ENCODE measurements at places on chromosomes 1 and 21. TPM values are rescaled to one million over a fixed set of nuclear protein-coding genes. Genes with fewer than 3 reads are reported as not detected.

GRCh38 chr1:87872692-87873091, 544.0 kb downstream of the LMO4 start:
- no peak for DNase-seq

DNA sequence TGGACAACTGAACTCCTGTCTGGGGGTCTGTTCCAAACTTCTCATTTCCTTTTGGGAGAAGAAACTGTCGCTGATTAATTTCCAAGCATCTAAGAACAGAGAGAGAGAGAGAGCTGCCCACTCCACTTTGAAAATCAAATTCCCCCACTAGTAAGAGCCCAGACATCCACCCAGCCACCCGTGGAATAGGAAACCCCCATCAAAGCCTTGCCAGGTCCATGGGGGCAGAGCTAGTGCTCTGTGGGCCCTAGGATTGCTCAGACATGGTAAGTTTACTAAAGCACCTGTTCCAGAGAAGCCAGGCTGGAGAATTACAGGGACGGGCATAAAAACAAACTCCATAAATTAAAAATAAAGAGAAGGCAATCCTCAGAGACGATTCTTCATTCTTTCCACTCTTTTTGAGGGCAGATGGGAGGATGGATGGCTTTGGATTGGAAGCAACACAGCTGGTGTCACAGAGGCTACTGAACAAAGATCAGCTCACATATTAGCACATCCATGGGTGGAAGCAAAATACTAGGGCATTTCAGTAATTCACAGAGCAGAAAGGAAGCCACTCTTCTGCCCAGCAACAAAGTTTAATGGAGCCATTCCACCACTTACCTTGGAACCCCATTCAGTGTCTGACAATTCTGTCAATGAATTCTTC, 103.9 kb downstream of the COLGALT2 start:
- no peak for DNase-seq

The AJAP1 gene
- polyA plus RNA-seq = 2.9 TPM

DNA sequence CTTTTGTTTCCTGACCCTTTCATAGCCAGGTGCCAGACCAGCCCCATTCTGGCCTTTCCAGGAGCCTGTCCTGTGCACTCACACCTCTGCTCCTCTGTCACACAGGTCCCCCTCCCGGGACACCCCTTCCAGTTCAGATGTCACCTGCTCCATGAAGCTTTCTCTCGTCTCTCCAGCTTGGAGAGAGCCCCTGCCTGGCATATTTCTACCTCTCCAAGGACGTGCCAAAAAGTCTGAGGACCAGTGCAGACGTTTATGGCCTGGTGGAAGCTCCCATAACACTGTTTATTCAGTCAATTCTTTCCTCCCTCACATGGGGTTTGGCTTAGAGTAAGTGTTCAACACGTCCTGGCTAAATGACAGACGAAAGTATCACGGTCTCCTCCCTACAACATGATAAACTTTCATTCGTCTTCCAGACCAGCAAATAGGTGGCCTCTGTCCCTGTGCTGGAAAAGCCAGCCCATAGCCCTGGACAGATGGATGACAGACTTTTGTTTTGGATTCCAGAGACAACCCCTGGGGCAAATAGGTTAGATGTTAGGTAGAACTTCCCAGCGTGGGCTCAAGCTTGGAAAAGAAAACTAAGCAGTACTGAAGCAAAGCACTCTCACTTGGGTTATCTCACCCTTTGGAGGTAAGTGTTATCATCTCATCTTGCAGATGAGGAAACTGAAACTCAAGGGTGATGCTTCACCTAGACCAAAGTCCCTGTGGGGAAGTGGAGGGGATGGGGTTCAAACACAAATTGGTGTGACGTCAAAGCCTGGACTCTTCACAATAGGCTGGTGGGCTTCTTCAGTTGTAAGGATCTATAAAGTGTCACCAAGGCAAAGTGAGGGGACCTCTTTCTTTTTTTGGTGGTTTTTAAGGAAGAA, 52.9 kb upstream of the ECE1 start:
- no peak for DNase-seq

- DNase-seq = no peak
These were observed 45.4 kb upstream of the SELENON start for GRCh38 chr1:25754470-25755181.

DNA sequence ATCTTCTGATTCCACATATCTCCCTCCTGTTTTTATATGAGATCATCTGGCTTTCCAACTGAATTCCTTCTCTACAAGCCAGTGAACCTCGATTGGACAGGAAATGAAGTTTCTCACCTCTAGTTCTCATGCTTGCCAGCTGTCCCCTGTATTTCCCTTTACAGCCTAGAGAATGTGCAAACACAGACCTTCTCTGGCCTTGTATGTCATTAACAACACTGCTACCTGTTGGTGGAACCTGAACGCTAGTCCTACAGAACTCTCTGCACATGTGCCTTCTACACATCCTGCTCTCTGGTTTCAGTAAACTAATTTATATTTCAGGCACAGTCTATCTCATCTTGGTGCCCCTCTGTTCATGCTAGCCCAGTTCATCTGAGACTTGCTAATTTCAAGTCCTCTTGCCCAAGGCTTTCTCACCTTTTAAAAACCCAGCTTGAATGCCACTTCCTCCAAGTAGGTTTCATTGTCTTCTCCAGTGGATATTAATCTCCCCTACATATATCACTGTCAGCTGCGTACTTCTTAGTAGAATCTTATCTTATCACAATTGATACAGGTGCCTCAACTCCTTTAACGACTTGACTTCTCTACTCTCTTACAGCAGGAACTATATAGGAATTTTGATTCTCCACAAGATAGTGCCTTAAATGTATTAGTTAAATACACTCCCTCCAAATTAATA, 549.9 kb downstream of the PLPP3 start:
- no peak for DNase-seq

The C2CD2 gene
- polyA plus RNA-seq = 20.2 TPM
